ENCODE measurements at places on chromosomes 7 and 10.

DNA sequence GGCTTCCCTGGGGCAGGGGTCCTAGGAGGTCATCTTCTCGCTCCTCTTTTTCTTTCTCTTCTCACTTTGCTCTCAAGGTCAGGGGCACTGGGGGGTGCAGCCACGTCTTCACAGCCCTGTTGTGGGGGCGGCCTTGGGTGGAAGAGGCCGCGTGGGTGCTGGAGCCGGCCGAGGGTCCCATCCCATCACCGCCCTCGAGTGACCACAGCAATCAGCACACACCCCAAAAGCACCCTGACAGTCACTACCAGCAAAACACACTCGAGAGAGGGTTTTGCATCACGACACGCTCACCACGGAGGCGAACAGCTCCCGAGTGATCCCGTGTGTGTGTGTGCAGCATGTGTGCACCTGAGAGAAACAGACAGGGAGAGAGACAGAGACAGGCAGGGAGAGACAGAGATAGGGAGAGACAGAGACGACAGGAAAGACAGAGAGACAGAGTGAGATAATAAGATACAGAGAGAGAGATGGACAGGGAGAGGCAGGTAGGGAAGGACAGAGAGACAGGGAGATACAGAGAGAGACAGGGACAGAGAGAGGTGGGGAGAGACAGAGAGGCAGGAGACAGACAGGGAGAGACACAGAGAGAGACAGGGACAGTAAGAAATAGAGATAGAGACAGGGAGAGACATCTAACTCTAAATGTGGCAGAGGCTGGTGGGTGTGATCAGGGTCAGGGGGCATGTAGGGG lies 100.9 kb downstream of the WDR37 start:
- DNase-seq = no peak

DNA sequence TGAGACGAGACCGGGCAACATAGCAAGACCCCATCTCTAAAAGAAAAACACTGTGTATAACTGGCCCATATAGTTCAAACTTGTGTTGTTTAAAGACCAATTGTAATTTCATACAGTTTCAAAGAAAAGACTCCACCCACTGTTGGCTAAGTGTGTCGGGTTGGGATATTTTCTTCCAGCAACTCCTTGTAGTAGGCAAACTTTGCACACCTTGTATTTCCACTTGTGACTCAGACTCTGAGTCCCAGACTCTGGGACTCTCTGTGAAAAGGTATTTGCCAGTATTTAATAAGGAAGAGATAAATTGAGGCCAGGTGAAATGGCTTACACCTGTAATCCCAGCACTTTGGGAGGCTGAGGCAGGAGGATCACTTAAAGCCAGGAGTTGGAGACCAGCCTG lies 29.3 kb upstream of the RHBDD2 start:
- DNase-seq = no peak

DNA sequence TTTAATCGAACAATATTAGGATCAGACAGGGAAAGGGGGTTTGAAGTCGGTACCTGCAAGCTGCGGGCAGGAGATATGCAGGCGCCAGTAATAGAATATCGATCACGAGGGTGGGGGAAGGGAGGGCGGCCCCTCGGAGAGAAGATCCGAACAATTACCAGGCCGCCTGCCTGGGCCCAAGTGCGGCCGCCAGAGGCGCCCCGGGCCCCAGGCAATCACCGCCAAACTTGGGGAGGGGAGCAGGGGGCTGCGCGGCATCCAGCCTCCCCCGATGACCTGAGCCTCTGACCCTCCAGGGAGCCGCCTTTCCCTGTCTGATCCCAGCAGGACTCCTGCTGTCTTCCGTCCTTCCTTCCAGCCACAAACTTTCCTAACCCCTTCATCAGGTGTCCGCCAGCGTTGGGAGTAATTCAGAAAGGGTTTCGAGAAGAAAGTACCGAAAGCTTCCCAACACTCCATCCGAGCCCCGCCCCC lies 1.1 kb downstream of the NKX1-2 start:
- DNase-seq = no peak

- no peak for DNase-seq
These were observed 53.9 kb upstream of the LYZL2 start for GRCh38 chr10:30683496-30683895.

DNA sequence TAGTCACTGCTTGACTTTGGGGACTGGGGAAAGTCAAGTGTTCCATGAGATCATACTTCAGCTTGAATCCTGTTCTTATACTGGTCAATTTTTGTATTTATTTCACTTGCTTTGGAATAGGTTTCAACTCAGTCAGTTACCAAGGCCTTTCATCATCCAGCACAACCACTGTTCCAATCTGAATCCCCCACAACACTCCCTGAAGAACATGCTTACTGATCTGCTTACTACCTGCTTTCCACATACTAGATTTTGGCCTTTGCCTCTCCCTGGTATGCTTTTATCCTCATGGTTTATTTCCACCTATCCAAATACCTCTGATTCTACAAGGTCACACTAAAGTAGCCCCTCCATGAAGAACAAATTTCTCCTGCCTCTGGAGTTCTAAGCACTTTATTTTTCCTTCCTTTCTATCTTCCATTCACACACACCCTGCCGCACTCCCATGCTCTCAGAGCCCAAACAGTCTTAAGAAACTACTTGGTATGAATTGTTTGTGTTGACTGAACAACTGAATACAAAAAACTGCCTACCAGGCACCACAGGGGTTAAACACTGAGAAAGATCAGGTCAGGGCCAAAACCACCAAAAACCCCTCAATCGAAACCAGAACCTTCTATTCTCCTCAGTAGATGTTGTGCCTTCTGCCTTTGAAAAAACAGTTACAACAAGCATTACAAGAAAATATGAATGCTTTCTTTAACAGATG lies 178.1 kb downstream of the AVL9 start:
- no peak for DNase-seq

DNA sequence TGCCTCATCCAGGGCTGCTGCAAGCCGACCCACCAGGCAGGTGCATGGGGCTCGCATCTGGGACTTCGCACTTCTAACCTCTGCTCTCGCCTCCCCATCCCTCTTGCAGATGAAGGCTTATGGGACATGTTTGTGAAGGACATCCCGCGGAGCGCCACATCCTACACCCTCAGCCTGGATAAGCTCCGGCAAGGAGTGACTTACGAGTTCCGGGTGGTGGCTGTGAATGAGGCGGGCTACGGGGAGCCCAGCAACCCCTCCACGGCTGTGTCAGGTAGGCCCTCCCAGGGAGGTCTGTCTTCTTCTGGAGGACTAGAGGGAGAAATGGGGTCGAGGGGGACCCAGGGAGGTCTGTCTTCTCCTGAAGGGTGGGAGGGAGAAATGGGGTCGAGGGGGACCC lies 448.9 kb upstream of the FOXK1 start:
- DNase-seq = no peak

DNA sequence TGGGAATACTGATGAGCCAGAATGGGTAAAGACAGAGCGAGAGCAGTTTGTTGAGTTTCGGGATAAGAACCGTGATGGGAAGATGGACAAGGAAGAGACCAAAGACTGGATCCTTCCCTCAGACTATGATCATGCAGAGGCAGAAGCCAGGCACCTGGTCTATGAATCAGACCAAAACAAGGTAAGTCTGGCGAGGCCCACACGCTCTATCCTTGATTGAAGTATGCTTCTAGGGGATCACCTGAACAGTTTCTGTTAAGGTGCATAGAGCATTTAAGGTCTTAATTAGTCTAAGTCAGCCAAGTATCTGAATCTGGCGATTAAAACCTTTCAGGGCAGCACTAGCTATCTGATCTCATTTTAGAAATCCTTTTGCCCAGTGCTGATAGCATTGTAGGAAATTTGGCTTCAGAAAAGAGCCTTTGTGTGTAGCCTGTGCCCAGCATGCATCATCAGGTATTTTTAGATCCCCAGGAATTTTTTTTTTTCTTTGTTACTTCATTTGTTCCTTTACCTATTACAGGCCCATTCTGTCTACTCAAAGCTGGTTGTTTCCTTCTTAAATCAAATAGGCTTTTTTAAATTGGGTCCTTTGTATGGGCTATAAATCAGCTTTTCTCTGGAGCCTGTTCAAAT lies 8.0 kb downstream of the OPN1SW start:
- no peak for DNase-seq

DNA sequence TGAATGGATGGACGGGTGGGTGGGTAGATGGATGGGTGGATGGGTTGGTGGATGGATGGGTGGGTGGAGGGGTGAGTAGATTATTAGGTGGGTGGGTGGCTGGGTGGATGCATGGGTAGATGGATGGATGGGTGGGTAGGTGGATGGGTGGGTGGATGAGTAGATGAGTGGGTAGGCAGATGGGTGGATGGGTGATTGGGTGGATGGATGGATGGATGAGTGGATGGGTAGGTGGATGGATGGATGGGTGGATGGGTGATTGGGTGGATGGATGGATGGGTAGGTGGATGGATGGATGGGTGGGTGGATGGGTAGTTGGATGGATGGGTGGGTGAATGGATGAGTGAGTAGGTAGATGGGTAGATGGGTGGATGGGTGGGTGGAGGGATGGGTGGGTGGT lies 59.6 kb upstream of the ADGRA1 start:
- no peak for DNase-seq

DNA sequence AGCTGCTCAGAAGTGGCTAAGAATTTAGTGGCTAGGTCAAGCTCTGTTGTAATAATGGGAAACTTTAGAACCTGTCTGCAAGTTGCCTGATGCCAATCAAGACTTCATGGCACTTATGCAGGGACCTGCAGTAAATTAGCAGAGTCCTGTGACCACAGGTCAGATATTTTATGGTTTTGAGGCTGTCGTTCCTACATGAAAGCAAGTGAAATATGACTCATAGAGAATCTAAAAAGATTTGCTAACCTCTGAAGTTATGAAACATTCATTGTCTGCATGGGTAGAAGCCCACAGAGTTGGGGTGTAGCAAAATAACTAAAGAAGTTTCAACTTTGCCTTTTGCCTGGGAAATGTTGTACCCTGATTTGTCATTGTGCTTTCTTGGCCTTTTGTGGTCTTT lies 32.3 kb downstream of the SLC39A12 start:
- peak; percentile 62 for DNase-seq

GRCh38 chr7:141495057-141495456 lies 56.2 kb upstream of the AGK start:
- DNase-seq = no peak

DNA sequence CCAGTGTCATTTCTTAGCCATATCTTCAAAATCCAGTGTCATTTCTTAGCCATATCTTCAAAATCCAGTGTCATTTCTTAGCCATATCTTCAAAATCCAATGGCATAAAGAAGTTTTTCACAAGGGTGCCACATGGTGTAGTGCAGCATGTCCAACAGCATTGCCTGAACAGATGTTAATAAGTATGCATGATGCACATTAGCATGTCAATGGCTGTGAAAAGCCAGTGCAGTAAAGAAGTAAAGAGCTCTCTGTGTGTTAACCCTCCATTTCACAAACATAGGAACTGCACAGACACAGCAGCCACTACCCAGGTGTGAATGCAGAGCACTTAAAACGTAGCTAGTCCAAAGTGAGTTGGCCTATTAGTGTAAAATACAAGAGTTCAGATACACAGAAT lies 89.8 kb downstream of the GNAI1 start:
- DNase-seq = no peak

- DNase-seq = peak; percentile 42
These were observed 12.7 kb upstream of the AKR1B10 start for GRCh38 chr7:134514663-134515062.

GRCh38 chr10:18216482-18216881 lies 76.3 kb downstream of the CACNB2 start:
- DNase-seq = peak; percentile 12

DNA sequence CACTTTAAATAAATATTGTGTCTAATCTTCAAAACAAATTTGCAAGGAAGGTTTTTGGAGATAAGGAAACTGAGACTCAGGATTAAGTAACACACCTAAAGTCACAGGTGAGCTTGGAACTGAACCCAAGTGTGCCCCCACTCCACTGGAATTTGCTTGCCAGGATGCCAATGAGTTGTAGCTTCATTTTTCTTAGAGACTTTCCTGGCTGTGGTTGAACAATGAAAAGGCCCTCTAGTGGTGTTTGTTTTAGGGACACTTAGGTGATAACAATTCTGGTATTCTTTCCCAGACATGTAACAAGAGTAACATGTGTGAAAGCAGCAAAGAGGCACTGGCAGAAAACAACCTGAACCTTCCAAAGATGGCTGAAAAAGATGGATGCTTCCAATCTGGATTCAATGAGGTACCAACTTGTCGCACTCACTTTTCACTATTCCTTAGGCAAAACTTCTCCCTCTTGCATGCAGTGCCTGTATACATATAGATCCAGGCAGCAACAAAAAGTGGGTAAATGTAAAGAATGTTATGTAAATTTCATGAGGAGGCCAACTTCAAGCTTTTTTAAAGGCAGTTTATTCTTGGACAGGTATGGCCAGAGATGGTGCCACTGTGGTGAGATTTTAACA lies 1.5 kb downstream of the IL6 start:
- DNase-seq = peak; percentile 57

GRCh38 chr10:112721080-112721698 lies 228.9 kb upstream of the TCF7L2 start:
- peak; percentile 51 for DNase-seq

DNA sequence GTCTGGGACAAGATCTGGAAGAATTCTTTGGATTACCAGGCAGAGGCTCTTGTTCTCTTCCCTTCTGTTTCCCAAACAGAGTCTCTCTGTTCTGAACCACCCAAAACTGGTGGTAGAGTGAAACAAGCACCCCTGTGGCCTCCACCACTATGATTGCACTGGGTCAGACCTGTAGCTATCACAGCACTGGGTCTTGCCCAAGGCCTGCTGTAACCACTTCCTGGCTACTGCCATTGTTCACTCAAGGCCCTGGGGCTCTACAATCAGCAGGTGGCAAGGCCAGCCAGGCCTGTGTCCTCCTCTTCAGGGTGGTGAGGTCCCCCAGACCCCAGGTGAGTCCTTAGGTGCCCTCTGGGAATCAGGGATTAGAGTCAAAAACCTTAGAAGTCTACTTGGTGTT lies 4.1 kb upstream of the LRRC17 start:
- no peak for DNase-seq

GRCh38 chr10:118662228-118663035 lies 67.0 kb upstream of the PRLHR start:
- DNase-seq = no peak
